ENCODE measurements at places on chromosomes 12 and 14. TPM values are rescaled to one million over a fixed set of nuclear protein-coding genes. Genes with fewer than 3 reads are reported as not detected.

The OXA1L gene
- 102 TPM for total RNA-seq

The HCAR2 gene
- total RNA-seq, result not detected

The DENND5B gene
- total RNA-seq, result 5.7 TPM

The KRT6C gene
- total RNA-seq, result not detected

The PLBD1 gene
- total RNA-seq, result 2.1 TPM

The SERPINA5 gene
- total RNA-seq, result 1.5 TPM

The NRXN3 gene
- total RNA-seq, result 5.6 TPM

The EXOC5 gene
- total RNA-seq, result 48.9 TPM

The SLC5A8 gene
- total RNA-seq, result not detected

The TEX22 gene
- total RNA-seq, result not detected

The SOX5 gene
- 0.90 TPM for total RNA-seq

The CRIP1 gene
- 2.9 TPM for total RNA-seq

The AREL1 gene
- total RNA-seq, result 31.6 TPM

The RAB2B gene
- total RNA-seq, result 29.4 TPM

The CKAP4 gene
- total RNA-seq, result 177 TPM

The TBX3 gene
- total RNA-seq, result 3.6 TPM

The SSTR1 gene
- 4.5 TPM for total RNA-seq

The LIN7A gene
- 12.1 TPM for total RNA-seq

The SLC15A4 gene
- 54.6 TPM for total RNA-seq

The PIWIL1 gene
- total RNA-seq, result not detected

The HSPA2 gene
- total RNA-seq, result 4.9 TPM

The AKAP5 gene
- 0.36 TPM for total RNA-seq
